ENCODE measurements at places on chromosomes 3 and 15.

DNA sequence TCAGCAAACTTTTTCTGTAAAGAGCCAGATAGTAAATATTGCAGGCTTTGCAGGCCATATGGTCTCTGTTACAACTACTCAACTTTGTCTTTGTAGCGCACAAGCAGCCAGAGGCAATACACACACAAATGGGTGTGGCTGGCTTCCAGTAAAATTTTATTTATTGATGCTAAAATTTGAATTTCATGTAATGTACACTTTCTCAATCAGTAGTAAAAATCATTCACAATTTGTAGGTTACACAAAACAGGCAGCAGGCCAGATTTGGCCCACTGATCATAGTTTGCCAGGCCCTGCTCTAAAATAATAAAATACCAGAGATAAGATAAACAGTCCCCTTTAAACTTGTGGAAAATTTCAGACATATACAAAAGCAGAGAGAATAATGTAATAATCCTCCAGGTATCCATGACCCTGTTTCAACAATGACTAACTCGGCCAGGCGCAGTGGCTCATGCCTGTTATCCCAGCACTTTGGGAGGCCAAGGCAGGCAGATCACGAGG lies 330.3 kb downstream of the SHQ1 start:
- DNase-seq: no peak

- DNase-seq: no peak
Measured at GRCh38 chr15:89075846-89076245, 12.4 kb upstream of the ABHD2 start.

GRCh38 chr3:177337541-177338331 lies 140.5 kb upstream of the TBL1XR1 start:
- DNase-seq: no peak

DNA sequence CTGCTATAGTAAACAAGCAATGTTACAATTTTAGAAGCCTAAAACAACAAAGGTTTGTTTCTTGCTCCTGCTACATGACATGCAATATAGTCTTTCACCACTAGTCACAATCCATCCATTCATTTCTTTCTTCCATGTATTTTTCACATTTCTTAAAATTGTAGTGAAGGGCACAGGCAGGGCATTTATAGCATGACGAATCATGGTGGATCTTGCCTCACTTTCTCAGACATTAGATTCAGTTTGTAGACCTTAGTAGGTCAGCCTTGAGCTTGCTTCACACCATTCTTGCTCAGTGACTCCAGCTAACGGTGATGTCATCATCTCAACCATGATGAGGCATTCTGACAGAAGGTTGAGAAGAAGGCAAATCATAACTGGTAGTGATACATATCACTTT lies 546.8 kb downstream of the TBL1XR1 start:
- DNase-seq: no peak

- DNase-seq: no peak
Measured at GRCh38 chr15:68620721-68621527, 42.1 kb downstream of the CORO2B start.

GRCh38 chr3:11288786-11289637 lies 16.8 kb downstream of the ATG7 start:
- DNase-seq: no peak

DNA sequence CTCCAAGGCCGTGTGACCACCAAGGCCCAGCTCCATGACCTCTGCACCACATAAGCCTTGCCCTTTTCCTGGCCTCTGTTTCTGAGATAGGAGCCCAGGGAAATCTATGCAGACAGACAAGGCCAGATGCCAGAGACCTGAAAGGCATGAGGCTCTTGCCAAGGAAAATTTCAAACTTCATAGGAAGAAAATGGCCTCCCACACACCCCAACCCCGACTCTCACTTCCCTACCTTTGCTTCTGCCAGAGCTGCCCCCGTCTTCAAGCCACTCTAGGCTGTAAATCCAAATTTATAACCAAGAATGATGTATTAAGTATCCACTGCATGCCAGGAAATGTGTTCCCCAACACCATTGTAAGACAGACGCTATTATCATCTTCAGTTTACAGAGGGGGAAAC lies 65.5 kb upstream of the HRH1 start:
- no peak for DNase-seq

GRCh38 chr3:120908795-120909601 lies 993 bp downstream of the STXBP5L start:
- DNase-seq: no peak

GRCh38 chr3:63644212-63644797 lies 8.2 kb upstream of the SNTN start:
- DNase-seq: no peak

DNA sequence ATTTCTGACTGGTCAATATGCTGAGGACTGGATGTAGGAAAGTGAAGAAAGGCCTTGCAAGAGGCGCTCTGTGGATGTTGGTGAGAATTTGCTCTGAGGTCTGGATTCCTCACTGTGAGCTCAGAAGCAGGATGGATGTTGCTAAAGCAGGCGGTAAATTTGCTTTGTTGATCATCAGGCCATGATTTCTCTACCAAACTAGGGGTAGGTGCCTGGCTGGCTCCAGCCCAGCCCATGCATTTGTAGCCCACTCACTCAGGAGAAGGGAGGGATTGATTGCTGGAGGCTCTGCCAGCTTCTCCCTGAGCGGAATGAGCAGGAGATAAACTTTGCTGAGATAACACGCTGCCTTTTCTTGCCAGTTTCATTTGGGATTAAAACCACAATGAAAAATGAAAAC lies 44.3 kb upstream of the NTRK3 start:
- DNase-seq: no peak

DNA sequence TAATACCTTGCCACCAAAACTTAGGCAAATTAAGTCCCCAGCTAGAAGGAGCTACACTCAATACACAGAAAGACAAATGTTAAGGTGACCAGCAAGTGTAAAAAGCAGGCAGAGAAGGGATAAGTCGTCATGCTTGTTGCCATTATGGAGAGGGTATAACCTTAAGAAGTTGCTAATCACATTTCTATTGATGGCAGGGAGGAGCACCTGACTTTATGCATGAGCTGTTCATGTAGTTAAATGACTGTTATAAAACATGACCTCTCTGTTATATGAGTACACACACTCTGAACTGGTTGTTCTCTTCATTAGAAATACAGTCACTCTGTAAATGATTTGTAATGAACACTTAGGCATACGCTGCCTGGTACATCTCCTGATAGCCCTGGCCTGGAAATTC lies 6.6 kb upstream of the CCNL1 start:
- no peak for DNase-seq

GRCh38 chr3:26259176-26259575 lies 363.4 kb upstream of the LRRC3B start:
- no peak for DNase-seq

- DNase-seq: no peak
Measured at GRCh38 chr3:11514191-11514821, 129.4 kb downstream of the VGLL4 start.

DNA sequence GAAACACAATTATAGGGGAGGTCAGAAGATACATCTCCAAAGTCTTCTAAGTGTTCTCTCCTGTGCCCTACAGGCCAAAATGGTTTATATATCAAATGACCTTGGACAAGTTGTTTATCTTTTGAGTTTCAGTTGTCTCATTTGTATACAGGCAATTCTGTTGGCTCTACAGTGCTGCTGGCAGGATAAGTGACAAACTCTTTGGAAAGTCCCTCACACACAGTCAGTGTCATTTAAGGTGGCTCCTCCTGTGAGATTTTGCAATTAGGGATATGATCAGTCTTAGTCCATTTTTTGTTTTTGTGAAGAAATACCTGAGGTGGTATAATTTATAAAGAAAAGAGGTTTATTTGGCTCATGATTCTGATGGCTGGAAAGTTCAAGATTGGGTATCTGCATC lies 1035.8 kb upstream of the CFAP20DC start:
- DNase-seq: no peak

DNA sequence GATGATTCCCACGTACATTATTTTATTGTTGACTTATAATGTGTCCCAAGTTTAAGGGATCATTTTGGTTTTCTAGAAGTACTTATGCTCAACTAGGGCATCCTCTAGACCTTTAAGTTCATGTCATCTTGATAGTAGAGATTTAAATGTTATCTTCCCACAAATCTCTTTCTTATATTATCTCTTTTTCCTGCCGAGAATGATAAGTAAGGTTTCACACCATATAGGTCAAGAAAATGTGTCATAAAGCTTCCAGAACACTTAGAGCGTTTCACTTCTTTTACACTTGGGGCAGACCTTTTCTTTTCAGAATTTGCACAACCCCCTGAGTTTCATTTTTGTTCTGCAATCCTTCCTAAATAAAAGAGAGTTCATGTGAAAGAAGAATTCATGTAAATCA lies 142.0 kb upstream of the CBLB start:
- no peak for DNase-seq

- no peak for DNase-seq
Measured at GRCh38 chr3:8840556-8840955, 71.1 kb upstream of the OXTR start.

DNA sequence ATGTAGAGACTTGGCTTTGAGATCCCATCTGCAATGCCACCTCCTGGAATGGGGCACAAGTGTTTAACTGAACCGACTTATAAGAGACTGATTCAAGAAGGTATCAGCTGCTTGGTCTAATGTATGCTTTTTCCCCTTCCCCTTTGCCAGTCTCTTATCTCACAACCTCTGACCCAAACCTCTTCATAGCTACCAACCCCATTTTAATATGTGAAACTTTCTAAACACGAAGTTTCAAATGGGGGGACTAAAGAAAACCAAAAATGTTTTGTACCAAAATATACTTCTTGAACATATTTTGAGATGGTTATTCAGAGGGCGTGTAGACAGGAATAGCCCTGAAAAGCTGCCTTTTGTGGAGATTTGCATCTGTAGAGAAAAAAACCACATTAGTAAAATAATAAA lies 73.1 kb downstream of the OXSM start:
- DNase-seq: no peak

DNA sequence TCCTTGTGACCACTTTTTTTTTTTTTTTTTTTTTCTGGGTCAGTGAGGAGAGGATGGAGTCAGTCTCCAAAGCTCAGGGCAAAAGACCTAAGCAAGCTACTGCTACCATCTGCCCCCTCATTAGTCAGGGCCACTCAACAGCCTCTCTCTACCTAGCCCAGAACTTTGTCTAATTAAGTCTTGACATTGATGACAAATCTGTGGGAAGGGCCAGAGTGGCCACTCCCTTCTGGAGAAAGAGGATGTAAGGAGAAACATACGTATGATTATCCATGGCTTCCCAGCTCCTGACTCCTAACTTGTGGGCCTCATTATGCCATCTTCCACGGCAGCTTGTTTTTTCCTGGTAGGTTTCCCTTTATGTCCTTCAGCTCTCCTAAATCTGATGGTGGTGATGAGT lies 37.9 kb downstream of the NR1I2 start:
- DNase-seq: no peak

- no peak for DNase-seq
Measured at GRCh38 chr3:145915787-145916186, 245.2 kb downstream of the PLOD2 start.

GRCh38 chr15:58520464-58520863 lies 88.7 kb downstream of the LIPC start:
- no peak for DNase-seq

- DNase-seq: no peak
Measured at GRCh38 chr3:50883755-50884154, 209.0 kb downstream of the DOCK3 start.

GRCh38 chr15:41621200-41622193 lies 38.7 kb upstream of the MGA start:
- peak; percentile 57 for DNase-seq

DNA sequence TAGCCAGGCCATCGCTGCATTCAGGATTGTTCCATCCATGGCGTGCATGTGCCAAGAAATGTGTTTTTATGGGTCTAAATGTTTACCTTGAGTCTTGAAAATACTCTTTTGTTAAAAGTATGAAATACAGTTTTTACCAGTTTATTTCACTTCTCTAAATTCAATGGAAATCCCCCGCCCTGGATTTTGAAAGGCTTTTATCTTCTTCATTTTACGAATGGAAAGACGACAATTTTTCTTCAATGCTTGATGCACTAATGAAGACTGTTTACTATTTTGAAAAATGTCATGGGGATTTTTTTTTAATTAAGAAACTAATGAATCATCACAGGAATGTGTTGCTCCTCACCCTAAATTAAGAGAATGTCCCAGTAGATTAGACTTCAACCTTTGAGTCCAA lies 83.5 kb downstream of the FAM81A start:
- no peak for DNase-seq

DNA sequence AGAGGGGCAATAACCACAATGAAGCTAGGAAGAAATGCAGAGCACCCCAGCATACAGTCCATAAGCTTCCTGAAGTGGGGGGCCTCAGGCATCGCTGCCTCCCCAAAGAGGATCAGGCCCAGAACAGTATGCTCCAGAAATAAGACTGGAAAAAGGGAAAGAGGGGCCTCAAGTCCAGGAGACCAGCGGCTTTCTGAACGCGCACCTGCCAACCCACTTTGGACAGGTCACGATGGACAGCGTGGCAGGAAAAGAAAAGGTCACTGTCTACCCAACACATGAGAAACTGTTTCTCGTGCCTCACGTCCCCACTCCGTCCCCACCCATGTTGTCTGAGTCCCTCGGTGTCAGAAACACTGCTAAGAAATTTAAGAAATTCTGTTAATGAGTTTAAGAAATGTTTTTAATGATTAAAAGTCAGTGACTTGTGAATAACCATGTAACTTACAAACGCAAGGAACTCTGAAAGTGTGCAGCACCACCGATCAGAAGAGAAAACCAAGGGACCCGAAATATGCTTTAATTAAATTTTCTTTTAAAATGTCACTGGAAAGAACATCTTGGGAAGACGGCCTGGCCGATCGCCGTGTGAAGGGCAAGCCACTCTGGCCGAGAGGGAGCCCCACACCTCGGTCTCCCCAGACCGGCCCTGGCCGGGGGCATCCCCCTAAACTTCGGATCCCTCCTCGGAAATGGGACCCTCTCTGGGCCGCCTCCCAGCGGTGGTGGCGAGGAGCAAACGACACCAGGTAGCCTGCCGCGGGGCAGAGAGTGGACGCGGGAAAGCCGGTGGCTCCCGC lies 1.7 kb upstream of the PPARG start:
- DNase-seq: no peak

GRCh38 chr3:57999417-58000115 lies 8.7 kb upstream of the FLNB start:
- no peak for DNase-seq

DNA sequence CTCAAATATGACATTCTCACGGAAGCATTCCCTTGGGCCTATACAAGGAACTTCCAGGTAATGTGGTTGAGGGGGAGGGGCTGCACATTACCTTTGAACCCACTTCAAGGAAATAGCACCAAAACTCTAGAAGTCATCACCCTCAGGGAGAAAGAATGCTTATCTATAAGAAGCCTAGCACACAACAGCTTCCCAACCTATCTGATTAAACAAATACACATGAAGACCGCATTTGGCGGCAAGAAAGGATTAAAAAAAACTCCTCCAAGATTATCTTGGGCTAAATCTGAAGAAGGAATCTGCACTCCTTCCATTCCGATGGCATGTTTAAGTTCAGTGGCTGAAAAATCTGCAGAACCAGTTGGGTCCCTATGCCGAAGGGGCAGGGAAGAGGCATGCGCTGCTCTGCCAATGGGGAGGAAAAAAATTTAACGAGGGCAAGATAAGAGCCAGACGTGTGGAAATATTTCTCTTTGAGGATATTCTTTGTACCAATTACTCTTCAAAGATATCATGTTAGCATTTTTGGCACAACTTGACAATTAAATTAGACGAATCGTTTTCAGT lies 82.0 kb upstream of the WNT5A start:
- DNase-seq: no peak

- DNase-seq: peak; percentile 1
Measured at GRCh38 chr15:38252481-38253350, at the start of gene SPRED1. TSS of gene SPRED1 (plus strand) at chr15:38252836. CDS start at chr15:38253186, 350 bp downstream.
